ENCODE measurements at places on chromosomes 4 and X.

GRCh38 chr4:161813389-161813788, 350.4 kb downstream of the FSTL5 start:
- DNase-seq = no peak

DNA sequence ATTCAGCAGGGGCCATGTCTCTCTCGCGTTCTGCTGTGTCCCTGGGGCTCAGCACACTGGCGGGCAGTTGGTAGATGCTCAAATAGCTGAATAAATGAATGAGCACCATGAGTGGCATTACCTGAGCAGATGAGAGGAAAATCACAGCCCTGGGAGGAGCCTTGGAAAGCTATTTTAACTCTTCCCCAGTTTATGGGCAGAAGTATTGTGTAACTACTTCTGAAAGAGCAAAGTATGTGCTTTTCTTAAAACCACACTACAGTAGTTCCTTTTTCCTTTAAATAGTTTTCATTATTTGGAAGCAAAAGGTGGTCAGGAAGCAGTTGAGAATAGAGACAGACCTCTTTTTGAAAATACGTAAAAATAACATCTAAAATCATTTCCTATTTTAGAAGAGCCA, 3.0 kb upstream of the PLAC1 start:
- DNase-seq = no peak

DNA sequence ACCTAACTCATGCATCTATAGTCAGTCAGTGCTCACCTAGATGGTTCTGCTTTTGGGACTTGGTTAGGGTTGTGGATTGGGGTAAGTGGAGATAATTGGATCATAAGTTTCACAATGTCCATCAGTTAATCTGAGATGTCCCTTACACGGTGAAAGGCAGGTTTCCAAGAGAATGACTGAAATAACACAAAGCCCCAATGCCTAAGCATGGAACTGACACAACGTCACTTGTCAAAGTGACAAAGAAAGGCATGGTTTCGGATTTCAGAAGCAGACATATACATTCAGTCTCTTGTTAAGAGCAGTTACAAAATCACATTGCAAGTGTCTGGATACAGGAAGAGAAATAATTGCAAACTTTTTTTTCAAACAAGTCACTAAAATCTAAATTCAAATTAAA, 1456.9 kb downstream of the TECRL start:
- no peak for DNase-seq

DNA sequence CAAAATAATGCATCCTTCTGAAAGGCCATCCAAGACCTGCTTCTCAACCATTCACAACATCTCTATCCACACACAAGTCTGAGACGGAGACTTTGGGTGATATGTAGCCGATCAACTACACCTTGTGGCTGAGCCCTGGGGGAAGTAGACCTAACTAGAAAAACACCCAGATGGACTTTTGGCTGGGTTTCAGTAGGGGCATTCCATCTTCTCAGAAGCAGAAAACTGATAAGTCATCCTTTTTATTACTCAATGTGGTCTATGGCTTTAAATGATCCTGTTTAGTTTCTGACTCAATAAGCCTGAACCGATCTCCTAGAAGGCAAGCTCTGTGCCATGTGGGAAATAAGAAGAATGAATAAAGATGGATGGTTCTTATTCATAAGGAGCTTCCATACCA, 82.5 kb upstream of the AFF2 start:
- no peak for DNase-seq

- DNase-seq = no peak
Observed at GRCh38 chrX:132955690-132956089, 2.7 kb downstream of the HS6ST2 start.

Data from stimulated activated CD4-positive, alpha-beta T cell treated with anti-CD3 and anti-CD28 coated beads, TNF-alpha, amount 100 ng/mL, for 24 hours (primary cell).